ENCODE measurements at places on chromosomes 12 and 14. TPM values are rescaled to one million over a fixed set of nuclear protein-coding genes. Genes with fewer than 3 reads are reported as not detected.

The L2HGDH gene
- total RNA-seq, result 5.8 TPM

The MORN3 gene
- total RNA-seq, result under 0.01 TPM

The MYF5 gene
- not detected for total RNA-seq

The LMNTD1 gene
- not detected for total RNA-seq

The FOXA1 gene
- total RNA-seq, result 2.1 TPM

The RASAL1 gene
- not detected for total RNA-seq

The RTN1 gene
- 2.6 TPM for total RNA-seq

The KRT8 gene
- total RNA-seq, result 32.7 TPM

The TCL1B gene
- not detected for total RNA-seq

The KLHL33 gene
- not detected for total RNA-seq

The CFAP54 gene
- total RNA-seq, result 2.6 TPM

The C14orf180 gene
- not detected for total RNA-seq

The STYK1 gene
- total RNA-seq, result 2.3 TPM

The SLC6A13 gene
- total RNA-seq, result not detected
